ENCODE measurements at places on chromosomes 2 and 18. TPM values are rescaled to one million over a fixed set of nuclear protein-coding genes. Genes with fewer than 3 reads are reported as not detected.

GRCh38 chr2:178787155-178787554 is 20.1 kb downstream of the TTN start:
- no peak for DNase-seq

- no peak for DNase-seq
Observed at GRCh38 chr18:64099244-64099643, 49.6 kb downstream of the LINC00305 start.

GRCh38 chr18:13178197-13178596 is 40.4 kb upstream of the LDLRAD4 start:
- no peak for DNase-seq

Gene CHRNG
- not detected for polyA plus RNA-seq

GRCh38 chr2:179376881-179377280 is 112.2 kb upstream of the SESTD1 start:
- no peak for DNase-seq

DNA sequence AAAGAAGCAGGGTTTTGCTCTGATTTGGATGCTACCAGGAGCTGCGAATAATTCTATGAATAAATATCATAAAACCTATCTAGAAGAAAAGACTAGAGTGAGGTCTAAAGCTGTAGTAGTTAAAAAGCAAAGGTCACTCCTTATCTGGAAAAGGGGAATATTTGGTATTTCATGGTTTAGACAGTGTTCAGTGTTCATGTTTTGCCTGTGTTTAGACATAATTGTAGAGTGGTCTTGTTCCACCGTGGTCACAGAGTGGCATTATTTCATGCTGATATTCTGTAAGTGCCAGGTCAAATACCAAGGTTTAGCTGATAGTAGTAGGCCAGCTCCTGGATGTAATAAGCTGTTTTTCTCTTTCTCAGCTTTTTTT is 10.8 kb downstream of the SPAST start:
- DNase-seq: no peak

Gene INHA
- polyA plus RNA-seq: 5.5 TPM

- DNase-seq: no peak
Observed at GRCh38 chr2:131143803-131144202, 38.7 kb downstream of the PLEKHB2 start.

GRCh38 chr2:71190656-71191569 is 36.0 kb downstream of the PAIP2B start:
- DNase-seq: no peak

DNA sequence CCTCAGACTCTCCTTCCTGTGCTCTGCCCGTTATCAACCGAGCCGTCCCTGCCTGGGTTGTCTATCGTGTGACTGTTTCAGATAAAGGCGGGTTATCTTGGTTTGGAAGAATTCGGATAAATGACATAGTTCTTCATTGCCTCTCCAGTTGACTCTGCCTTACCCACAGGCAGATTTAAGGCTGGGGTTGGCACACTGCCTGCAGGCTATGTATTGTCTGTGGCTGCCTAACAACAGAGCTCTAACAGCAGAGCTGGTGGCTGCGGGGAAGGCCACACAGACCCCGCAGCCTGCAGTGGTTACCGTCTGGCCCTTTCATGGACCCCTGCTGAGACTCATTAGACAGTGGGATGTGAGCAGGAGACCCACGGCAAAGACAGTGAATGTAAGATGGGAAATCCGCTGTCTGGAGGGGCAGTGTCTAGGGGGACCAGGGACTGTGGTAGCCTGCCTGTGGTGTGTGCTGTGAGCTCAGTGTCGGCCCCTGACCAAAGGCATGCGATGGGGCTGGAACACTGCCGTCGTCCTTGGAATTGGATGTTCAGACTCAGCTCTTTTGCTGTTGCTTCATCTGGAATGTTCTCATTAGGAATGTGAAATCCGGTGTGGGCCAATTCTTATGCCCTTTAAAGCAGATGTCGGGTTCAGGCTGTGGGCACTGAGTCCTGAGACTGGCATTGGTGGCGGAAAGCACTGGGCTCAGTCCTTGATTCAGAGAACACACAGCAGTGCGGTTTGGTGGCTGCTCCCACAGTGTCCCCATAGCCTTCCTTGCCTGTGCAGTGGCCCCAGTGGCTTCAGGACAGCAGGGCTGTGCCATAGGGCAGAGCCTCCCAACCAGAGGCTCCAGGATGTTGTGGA is 44.5 kb downstream of the SH3RF3 start:
- DNase-seq: peak; percentile 65

- DNase-seq: no peak
Observed at GRCh38 chr2:224638301-224638823, 53.2 kb upstream of the CUL3 start.

DNA sequence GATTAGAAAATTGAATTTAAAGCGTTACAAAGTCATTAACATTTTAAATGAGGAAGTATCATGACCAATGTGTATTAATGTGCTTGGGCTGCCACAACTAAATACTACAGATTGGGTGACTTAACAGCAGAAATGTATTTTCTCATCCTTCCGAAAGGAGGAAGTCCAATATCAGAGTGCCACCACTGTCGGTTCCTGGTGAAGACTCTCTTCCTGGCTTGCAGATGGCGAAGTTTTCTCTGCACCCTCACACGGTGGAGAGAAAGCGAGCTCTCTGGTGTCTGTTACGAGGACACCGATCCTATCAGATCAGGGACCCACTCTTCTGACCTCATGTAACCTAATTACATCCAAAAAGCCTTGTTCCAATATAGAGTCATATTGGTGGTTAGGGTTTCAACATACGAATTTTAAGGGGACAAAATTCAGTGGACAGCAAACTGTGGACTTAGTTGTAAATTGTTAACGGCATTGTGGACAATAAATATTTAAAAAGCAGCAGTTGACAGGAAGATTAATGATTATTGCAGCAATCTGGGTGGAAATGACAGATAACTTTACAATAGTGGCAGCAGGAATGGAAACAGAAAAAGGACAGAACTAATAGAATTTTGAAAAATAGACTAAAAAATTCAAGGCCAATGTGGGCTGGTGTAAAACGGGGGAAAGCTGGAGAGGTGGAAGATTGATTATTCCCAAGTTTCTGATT is 35.1 kb upstream of the CYRIA start:
- no peak for DNase-seq

- DNase-seq: no peak
Observed at GRCh38 chr2:180970016-180970415, 10.4 kb upstream of the UBE2E3 start.

- no peak for DNase-seq
Observed at GRCh38 chr2:239110595-239111048, 262.7 kb downstream of the TWIST2 start.

Gene IMMT
- polyA plus RNA-seq: 62.0 TPM

Gene SLC5A7
- polyA plus RNA-seq: 0.03 TPM

Gene IL1RN
- 0.60 TPM for polyA plus RNA-seq

GRCh38 chr18:34957119-34957863 is 83.9 kb upstream of the MAPRE2 start:
- peak; percentile 18 for DNase-seq

Gene KCNF1
- 0.23 TPM for polyA plus RNA-seq

GRCh38 chr2:66426244-66427111 is 8.4 kb upstream of the MEIS1 start:
- DNase-seq: peak; percentile 7

Gene TMEM163
- polyA plus RNA-seq: 1.2 TPM

Gene B3GNT7
- polyA plus RNA-seq: 2.2 TPM

DNA sequence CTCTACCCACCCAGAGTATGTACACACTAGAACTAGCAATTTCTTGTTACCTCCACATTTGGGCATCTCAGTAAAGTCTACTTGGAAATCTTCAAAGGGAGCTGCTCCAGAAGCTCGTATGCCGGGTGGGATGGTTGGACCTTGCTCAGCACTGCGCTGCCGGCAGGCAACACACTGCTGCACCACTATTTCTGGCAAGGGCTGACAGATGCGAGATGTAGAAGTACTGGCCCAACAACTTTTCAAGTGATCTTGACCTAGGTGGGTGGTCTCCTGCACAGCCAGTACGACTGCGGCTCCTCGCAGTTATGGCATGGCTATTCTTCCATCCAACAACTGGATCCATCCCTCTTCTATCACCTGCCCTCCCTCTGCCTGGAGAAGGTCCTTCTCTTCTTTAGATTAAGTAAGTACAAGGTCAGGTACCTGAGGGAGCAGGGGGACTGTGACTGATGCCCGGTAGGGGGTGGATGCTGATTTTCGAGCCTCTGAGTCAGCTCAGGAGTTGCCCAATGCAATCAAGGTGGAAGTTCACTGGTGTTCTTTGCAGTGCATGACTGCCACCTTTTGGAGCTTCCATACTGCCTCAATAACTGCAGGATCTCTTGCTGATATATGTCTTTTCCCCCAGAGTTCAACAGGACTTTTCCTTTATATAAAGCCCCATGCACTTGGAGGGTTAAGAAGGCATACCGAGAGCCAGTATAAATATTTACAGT is 100.4 kb upstream of the SLC1A4 start:
- DNase-seq: no peak

- no peak for DNase-seq
Observed at GRCh38 chr18:2293109-2293839, 278.0 kb downstream of the METTL4 start.

Gene RESP18
- polyA plus RNA-seq: not detected

GRCh38 chr2:6993229-6993640 is 76.0 kb downstream of the RNF144A start:
- no peak for DNase-seq

GRCh38 chr18:6079406-6079805 is 184.1 kb upstream of the TMEM200C start:
- DNase-seq: no peak

GRCh38 chr2:147610496-147611040 is 234.3 kb upstream of the ACVR2A start:
- DNase-seq: no peak

Gene ALK
- not detected for polyA plus RNA-seq

GRCh38 chr2:43605079-43605655 is 9.3 kb upstream of the THADA start:
- DNase-seq: no peak

Gene VAMP5
- 65.4 TPM for polyA plus RNA-seq

DNA sequence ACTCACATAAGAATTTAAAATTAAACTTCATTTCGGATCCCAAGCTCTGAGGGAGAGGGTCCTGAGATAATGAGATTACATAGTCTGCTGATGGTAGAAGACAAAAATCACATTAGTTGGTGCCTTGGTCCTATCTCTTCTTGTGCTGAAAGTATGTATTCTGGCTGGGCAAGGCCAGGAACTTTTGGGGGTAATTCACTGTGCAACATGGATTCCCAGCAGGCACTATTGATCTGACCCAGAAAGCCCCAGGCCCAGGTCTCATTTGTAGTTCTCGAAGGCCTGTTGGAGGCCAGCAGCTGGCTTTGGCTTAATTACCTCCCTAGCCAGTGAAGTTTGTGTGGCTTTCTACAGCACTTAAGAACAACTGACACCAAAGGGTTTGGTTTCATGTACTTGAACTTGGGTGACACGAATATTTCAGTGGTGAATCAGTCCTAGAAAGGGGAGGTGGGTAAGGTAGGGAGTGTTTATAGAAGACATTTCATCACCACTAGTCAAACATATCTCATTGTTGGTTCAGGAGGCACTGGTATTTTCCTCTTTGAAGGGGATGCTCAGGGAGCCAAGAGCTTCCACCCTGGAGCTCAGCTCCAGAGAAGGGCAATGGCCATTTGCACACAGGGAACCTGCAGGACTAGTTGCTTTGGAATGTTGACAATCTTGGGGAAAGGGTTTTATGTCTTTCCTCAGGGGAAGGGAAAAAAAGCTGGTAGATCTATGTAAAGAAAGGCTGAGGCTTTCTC is 217.8 kb downstream of the OSR1 start:
- DNase-seq: no peak

Gene IL36RN
- not detected for polyA plus RNA-seq

Gene STAT4
- 0.53 TPM for polyA plus RNA-seq

DNA sequence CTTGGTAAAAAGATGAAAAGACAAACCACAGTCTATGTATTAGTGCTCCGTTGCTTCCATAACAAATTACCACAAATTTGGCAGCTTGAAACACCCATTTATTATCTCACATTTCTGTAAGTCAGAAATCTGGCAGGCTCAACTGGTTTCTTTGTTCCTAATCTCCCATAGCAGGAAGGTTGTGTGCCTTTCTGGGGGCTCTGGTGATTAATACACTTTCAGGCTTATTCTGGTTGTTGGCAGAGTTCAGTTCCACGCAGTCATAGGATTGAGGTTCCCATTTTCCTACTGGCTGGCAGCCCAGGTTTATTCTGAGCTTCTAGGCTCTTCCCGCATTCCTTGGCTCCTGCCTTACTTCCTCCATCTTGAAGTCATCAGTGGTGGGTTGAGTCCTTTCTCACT is 189.3 kb downstream of the ANAPC1 start:
- peak; percentile 44 for DNase-seq

DNA sequence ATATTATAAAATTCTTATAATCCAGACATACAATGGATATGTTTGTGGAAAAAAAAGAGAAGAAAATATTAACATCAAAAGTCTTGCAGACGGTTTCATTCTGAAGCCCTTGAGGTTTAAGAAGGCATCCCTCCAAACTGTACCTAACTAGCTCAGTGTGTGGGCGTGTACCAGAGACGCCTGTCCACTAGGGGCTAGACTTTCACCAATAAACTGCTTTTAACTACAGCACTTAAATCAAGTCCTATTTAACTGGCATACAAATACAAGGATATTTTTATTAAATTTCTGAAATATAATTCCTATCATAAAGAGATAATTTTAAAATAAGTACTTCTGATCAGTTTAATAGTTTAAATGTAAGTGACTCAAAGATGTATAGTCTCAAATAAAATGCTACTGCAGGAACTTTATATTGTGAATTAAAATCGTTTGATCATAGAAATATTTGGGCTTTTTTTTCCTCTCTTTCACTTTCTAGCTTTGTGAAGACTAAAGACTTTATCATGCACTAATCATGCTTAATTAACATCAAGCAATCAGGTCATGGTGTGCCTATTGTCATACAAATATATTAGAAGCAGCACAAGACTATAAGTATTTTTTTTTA is 437.7 kb downstream of the SATB2 start:
- DNase-seq: no peak

- DNase-seq: no peak
Observed at GRCh38 chr2:161173541-161174194, 13.4 kb downstream of the TANK start.

Gene BMP10
- polyA plus RNA-seq: not detected

Gene LYG2
- polyA plus RNA-seq: not detected

- DNase-seq: no peak
Observed at GRCh38 chr18:48134609-48135008, 204.2 kb upstream of the SMAD2 start.

Gene GAD1
- polyA plus RNA-seq: not detected

Gene ABCA12
- not detected for polyA plus RNA-seq

GRCh38 chr2:20916604-20917286 is 93.8 kb upstream of the LDAH start:
- DNase-seq: no peak

- DNase-seq: no peak
Observed at GRCh38 chr2:223538920-223539440, 63.2 kb downstream of the SCG2 start.

- no peak for DNase-seq
Observed at GRCh38 chr2:101699755-101700461, 2.4 kb downstream of the MAP4K4 start.

DNA sequence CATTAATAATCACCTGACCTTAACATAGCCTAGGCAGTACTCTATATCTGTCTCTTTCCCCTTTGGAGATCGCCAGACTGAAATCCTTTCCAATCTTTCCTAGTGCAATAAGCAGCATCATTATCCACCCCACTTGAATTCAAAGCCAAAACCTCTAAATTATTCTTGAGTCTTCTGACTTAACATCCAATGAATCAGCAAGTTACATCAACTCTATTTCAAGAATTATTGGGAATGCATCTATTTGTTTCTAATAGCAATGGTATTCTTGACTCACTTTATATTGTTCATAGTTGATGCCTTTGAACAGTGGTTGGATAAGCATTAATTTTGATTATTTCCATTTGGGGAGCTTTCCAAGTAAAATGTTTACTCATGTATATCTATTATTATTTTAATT is 144.8 kb downstream of the ZNF804A start:
- DNase-seq: no peak

- no peak for DNase-seq
Observed at GRCh38 chr2:56912490-56912889, 728.7 kb downstream of the CCDC85A start.
